ENCODE measurements at places on chromosomes 7 and 10.

- no peak for DNase-seq
Observed at GRCh38 chr10:89076120-89076519, 85.5 kb downstream of the FAS start.

DNA sequence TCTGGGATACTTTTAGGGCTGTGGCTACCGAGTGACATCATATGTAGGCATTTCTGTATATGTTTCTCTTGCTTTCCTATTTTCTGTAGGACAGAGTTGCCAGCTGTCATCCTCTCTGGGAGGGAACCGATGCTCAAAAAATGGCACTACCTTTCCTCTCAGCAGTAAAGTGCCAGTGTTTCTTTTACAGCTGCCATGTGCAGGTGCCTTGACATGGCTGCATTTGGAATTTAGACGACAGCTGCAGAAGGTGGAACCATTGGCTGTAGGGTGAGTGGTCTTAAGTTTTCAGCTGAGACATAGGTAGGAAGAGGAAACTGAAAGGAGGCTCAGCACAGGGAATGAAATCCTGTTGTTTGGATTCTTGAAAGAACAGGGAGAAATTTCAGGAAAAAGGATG is 20.2 kb upstream of the RPA3 start:
- DNase-seq: no peak

GRCh38 chr7:143384148-143384547 is 3.0 kb downstream of the ZYX start:
- DNase-seq: no peak

DNA sequence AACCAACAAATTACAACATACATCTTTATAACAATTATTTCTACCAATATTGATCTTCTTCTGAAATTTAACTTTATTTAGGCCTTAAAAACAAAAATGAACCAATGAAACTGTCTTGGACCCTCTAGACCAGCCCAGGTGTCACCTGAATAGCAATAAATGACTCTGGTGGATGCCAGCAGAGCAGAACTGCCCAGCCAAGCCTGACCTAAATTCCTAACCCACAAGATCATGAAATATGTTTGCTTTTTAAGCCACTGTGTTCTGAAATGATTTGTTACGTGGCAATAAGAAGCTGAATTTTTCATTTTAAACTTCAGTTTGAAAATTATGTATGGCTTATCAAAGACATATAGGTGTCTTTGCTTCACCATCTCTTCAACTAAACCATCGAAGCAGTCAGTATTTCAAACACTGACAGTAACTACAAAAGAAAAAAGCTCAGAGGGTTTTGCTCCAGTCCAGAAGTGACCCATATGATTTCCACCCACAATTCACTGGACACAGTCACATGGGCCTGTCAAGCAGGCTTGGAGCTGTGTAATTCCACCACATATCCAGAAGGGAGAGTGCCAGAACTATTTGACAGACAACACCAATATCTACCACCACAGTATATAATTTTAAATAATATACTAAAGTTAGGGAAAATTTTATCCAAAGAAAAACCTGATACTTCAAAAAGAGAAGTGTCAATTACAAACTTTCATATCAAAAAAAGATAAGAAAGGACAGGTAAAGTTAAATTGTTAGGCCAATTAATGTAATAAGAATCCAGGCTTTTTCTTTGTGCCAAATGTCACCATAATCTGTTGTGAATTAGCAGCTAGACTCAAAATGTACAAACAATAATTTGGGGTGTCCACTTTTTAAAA is 94.5 kb downstream of the KMT2C start:
- DNase-seq: no peak

- DNase-seq: no peak
Observed at GRCh38 chr10:29479981-29480954, 154.5 kb downstream of the SVIL start.

GRCh38 chr10:128324058-128324827 is 198.0 kb upstream of the MKI67 start:
- DNase-seq: no peak

- DNase-seq: no peak
Observed at GRCh38 chr10:11886138-11886474, 63.0 kb downstream of the PROSER2 start.

- no peak for DNase-seq
Observed at GRCh38 chr10:75623310-75624093, 192.1 kb downstream of the LRMDA start.

- no peak for DNase-seq
Observed at GRCh38 chr7:118420888-118421287, 196.4 kb downstream of the ANKRD7 start.

- no peak for DNase-seq
Observed at GRCh38 chr7:85471740-85472139, 284.9 kb upstream of the SEMA3D start.

- no peak for DNase-seq
Observed at GRCh38 chr7:93414574-93414973, 159.9 kb downstream of the CALCR start.

DNA sequence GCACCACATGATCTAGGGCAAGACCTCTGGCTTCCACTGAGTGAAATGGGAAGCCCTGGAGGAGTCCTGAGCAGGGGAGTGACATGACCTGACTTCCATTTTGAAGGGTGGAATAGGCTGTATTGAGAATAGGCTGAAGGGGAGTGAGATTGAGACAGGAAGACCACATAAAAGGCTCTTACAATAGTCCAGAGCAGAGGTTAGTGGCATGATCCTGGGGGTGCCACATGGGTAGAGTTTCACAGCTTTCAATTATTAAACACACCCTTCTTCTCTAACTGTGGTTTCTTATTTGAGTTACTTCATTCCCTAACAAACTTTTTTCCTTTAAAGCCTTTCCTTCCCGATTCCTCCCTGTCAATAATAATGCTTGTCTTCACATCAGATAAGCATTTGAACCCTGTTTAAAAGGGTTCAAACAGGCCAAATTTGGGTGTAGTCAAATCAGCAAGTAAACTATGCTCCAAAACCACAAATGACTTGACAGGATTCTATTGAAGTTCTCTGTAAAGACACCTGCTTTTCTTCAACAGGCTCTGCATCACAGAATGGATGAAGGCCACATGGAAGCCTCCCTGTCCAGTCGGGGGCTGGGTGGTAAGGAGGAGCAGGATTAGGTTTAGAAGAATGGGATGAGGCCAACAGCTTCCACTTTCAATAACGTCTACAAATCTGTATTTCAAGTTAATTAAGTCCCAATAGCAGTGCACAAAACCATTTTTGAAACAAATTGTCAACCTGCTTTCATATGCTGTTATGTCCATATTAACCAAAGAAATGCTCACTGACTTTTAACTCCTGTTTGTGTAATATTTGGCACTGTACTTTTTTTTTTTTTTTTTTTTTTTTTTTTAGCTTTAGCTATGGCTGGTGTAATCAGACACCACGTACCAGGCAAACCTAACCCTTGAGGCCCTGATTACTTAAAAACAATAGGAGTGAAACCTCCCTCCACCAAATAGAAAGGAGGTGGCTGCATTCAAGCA is 131.9 kb downstream of the NRCAM start:
- no peak for DNase-seq

- no peak for DNase-seq
Observed at GRCh38 chr7:55192723-55193122, 172.4 kb upstream of the LANCL2 start.

DNA sequence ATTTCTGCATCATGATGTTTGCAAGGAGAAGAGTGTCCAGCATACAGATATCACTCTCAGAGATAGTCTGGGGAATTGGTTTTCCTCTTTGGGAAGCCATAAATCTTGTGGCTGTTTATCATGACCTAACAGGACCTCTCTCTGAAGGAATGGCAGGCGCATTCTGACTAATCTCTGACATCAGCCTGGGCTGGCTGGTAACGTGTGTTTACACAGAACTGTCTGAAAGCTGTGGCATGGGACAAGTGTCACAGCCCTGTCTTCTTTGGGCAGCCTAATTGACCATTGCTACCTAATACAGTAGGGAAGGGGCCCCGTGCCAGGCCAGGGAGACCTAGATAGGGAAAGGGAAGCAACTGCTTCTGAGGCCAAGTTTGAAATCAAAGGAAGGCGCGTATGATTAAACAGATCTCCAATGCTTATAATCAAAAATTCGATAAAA is 73.9 kb upstream of the CABCOCO1 start:
- no peak for DNase-seq

GRCh38 chr10:94025806-94026205 is 32.1 kb downstream of the PLCE1 start:
- DNase-seq: no peak

DNA sequence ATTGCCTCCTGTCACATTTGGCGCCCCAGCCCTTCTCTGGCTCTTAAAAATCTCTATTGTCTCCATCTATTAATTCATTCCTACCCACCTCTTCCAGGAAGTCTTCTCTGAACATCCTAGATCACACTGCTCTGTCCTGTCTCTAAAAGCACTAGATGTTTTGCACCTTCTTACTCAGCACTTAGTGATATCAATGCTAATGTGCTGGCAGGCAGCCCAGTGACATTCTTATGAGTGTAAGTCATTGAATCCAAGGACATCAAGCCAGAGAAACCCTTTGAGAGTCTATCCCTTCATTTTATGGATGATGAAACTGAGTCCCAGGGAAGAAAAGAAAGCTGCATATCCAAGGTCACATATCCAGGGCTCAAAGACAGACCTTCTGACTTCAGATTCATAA is 48.3 kb upstream of the PAX2 start:
- DNase-seq: no peak

DNA sequence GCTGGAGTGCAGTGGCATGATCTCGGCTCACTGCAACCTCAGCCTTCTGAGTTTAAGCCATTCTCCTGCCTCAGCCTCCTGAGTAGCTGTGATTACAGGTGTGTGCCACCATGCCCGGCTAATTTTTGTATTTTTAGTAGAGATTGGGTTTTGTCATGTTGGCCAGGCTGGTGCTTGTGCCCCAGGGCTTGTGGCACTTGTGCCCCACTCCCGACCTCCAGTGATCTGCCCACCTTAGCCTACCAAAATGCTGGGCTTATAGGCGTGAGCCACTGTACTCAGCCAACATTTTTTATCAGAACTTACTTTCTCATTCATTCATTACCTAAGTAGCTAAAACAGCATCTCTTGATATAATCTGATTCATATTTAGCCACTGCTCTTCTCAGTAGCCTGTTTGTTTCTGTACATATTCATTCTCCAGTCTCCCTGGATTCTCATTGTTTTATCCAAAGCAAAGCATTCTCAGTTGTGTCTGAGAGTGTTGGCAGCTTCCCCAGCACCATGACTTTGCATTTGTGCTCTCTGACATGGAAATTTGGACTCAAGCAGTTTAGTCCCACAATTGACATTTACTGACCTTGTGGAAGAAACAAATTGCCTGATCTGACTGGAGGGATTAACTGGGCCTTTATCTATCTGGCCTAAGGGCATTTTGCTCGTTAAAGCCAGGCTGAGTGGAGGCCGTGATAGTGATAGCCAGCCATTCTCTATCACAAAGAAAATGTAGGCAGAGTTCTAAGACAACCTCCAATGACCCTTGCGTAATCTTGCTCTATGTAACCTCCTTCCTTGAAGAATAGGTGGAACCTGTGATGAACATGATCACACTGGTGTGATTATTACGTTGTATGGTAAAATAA is 44.9 kb downstream of the AKR1B15 start:
- no peak for DNase-seq

GRCh38 chr10:3972460-3973301 is 187.7 kb upstream of the KLF6 start:
- DNase-seq: no peak

DNA sequence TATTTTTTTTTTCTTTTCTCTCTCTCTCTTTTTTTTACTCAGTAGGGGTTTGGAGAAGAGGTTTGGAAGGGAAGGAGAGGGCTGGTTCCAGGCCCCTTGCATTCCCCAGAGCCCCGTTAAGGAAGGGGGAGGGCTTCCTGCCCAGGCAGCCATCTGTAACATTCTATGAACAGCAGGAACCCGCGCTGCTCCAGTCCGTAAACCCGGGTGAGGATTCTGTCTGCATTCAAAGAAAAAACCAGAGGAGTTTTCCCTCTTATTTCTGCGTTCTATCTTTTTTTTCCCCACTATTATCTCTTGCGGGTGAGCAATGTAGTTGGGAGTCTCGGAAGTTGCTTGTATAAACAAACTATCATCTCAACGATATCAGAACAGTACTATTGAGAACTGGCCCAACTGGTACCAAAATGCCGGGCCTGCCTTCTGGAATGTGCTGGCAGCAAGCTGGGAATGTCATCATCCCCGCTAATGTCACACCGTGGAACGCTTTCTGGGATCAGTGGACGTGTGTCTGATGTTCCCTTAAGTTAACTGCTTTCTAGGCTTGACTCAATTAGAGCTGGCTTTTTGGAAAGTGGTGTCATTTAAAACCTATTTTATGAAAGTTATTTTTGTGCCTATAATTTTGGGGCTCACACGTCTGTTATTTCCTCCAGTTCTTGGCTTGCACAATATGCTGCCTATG is 153.1 kb upstream of the MEOX2 start:
- no peak for DNase-seq

- DNase-seq: no peak
Observed at GRCh38 chr10:634256-634655, 55.2 kb downstream of the DIP2C start.

- no peak for DNase-seq
Observed at GRCh38 chr10:128539510-128540127, 413.4 kb upstream of the MKI67 start.

DNA sequence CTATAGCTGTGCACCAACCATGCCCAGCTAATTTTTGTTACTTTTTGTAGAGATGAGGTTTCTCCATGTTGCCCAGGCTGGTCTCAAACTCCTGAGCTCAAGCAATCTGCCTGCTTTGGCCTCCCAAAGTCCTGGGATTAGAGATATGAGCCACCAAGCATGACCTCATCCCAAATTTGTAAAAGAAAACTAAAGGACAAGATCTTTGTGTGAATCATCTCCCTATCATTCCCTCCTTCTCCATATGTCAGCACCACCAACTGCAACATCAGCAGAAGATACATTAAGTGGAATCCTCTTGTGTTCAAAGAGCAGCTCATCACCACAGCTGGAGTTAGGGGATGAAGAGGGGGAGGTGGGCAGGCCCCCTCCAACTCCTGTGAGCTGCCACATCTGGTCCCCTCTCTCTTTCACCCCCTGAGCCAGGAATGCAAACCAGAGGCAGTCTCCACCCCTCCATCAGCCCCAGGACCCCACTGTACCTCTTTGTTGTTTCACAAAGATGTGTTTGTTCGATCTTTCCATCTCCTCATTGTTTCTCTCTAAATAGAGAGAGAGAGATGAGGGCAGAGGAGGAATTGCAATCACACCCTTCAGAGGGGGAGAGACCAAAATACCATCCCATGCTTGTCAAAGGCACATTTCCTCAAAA is 47.3 kb upstream of the PIP4K2A start:
- DNase-seq: no peak

GRCh38 chr7:151661587-151661986 is 141.9 kb upstream of the RHEB start:
- no peak for DNase-seq

- no peak for DNase-seq
Observed at GRCh38 chr7:117766913-117767312, 106.3 kb downstream of the CTTNBP2 start.

DNA sequence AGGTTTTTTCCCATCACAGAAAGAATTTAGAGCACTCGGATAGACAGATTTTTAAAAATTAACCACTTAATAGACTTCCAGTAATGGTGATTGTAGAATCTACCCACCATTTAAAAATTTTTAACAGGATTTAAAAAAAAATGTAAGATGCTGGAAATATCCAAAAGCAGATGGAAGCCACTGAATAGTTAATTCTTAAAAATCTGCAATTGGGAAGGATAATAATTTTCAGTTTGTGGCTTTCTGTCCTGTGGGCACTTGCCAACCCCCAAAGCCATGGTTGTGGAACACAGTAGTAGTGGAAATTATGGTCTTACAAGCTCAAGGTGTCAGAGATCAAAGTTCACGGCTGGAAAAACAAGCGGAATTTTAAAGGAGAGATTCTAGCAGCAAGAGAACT is 101.0 kb upstream of the SP4 start:
- DNase-seq: no peak
